ENCODE measurements at places on chromosomes 2 and 18. TPM values are rescaled to one million over a fixed set of nuclear protein-coding genes. Genes with fewer than 3 reads are reported as not detected.

- H3K36me3 ChIP-seq, result no peaks in the 10 kb centered on the region
- no peak overlapping the region for H3K4me3 ChIP-seq
- no peak overlapping the region for H3K27ac ChIP-seq
- no peaks in the 10 kb centered on the region for H3K4me1 ChIP-seq
Observed at GRCh38 chr2:205936446-205936845, 149.5 kb downstream of the INO80D start.

- H3K4me1 ChIP-seq, result no peaks in the 10 kb centered on the region
- no peak overlapping the region for H3K4me3 ChIP-seq
- H3K27me3 ChIP-seq, result no peaks in the 10 kb centered on the region
- H3K36me3 ChIP-seq, result no peaks in the 10 kb centered on the region
Observed at GRCh38 chr2:65716698-65717097, 284.3 kb upstream of the SPRED2 start.

DNA sequence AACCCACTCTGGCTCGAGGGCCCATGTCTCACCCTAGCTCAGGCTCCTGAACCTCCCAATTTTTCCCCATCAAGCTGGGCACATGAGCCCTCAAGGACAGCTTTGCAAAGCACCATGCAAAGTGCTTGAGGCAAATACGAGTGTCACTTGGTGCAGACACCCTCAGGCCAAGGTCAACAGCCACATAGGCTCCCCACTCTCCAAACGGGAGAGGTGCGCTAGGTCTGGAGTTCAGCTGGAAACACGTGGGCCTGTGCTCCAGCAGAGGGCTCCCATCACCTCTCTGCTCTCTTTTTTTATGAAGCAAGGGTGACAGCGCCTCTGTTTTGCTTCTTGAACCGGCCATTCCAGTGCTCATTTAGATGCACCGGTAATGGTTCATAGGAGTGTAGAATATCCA, 11.9 kb upstream of the ARHGAP25 start:
- no peaks in the 10 kb centered on the region for H3K4me1 ChIP-seq
- no peak overlapping the region for H3K4me3 ChIP-seq
- H3K36me3 ChIP-seq, result no peaks in the 10 kb centered on the region
- DNase-seq, result no peak
- H3K27me3 ChIP-seq, result no peaks in the 10 kb centered on the region
- H3K27ac ChIP-seq, result no peak overlapping the region

- no peaks in the 10 kb centered on the region for H3K27me3 ChIP-seq
- no peaks in the 10 kb centered on the region for H3K4me1 ChIP-seq
- H3K27ac ChIP-seq, result no peak overlapping the region
Observed at GRCh38 chr2:230318190-230319121, 8.5 kb upstream of the SP140L start.

DNA sequence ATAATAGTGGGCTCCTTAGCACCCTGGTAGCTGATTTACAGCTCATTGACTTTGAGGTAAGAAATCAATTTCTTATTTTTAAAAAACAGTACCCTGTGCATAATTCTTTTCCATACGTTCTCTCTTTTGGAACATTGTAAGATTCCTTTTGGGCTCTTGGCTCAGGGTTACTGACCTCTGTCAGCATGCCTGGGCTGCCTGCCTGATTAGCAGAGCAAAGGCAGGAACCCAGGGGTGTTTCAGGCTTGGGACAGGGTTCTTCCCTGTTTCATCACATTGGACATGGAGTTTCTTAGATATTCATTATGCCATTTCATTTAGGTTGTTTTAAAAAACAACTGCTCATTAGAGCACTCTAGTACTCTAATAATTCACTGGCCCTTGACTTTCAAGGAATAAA, 73.8 kb upstream of the ITM2C start:
- H3K4me3 ChIP-seq, result no peak overlapping the region
- no peak overlapping the region for H3K27ac ChIP-seq
- H3K36me3 ChIP-seq, result peaks cover 36% of the 10 kb centered on the region
- H3K4me1 ChIP-seq, result peaks cover 23% of the 10 kb centered on the region

DNA sequence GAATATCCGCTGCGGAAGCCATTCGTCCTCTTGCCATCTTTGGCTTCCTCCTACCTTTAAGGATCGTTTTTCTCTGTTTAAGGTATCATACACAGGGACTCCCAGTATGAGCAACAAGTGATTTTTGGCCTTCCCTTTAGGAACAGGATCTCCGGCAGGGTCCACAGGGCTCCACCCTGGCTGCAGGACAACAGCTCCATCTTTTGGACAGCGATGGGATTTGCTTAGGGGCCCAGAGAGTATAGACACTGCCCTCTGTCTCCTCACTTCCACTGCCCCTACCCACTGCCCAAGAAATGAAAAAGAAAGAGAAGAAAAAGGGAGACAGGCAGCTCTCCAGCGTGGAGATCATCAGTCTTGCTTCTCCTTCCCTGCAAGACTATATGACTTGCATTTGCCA, 224.5 kb downstream of the UXS1 start:
- H3K27me3 ChIP-seq, result no peaks in the 10 kb centered on the region
- H3K4me1 ChIP-seq, result no peaks in the 10 kb centered on the region
- no peak overlapping the region for H3K27ac ChIP-seq
- H3K36me3 ChIP-seq, result no peaks in the 10 kb centered on the region

DNA sequence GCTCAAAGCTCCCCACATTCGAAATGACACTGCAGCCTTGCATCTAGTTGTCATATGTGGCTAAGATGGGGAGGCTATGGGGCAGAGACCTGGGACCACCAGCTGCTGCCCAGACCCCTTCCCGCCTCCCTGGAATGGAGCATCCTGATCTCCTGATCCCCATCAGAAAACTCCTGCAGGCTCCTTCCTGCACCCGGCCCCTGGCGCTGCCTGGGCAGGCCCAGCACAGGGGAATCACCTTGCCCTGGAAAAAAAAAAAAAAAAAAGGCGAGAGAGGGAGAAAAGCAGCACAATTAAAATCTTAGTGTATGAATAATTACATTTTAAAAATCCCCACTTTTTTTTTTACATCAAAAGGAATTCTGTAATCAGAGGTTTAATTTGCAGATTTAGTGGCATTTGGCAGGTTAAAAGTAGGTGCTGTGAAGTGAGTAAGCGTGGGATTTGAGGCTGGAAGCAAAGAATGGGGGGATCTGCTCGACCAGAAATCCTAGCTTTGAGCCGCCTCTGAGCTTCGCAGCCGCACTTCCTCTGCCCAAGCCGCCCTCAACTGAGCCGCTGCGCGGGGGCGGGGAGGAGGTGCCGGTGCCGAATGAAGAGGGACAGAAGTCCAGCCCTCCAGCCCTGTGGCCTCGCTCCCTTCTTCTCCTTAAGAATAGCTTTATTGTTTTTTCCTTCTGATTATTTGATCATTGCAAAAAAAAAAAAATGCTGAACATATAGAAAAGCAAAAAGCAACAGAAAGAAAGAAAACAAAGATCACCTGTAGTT, 30.0 kb downstream of the THNSL2 start:
- peaks cover 44% of the 10 kb centered on the region for H3K27me3 ChIP-seq
- H3K27ac ChIP-seq, result no peak overlapping the region
- DNase-seq, result peak; percentile 43
- peaks cover 11% of the 10 kb centered on the region for H3K4me1 ChIP-seq
- peak overlapping the region; percentile 17 for H3K4me3 ChIP-seq

GRCh38 chr2:240742602-240743095, 51.0 kb downstream of the AQP12A start:
- no peaks in the 10 kb centered on the region for H3K4me1 ChIP-seq
- no peak overlapping the region for H3K27ac ChIP-seq
- DNase-seq, result no peak
- no peak overlapping the region for H3K4me3 ChIP-seq

DNA sequence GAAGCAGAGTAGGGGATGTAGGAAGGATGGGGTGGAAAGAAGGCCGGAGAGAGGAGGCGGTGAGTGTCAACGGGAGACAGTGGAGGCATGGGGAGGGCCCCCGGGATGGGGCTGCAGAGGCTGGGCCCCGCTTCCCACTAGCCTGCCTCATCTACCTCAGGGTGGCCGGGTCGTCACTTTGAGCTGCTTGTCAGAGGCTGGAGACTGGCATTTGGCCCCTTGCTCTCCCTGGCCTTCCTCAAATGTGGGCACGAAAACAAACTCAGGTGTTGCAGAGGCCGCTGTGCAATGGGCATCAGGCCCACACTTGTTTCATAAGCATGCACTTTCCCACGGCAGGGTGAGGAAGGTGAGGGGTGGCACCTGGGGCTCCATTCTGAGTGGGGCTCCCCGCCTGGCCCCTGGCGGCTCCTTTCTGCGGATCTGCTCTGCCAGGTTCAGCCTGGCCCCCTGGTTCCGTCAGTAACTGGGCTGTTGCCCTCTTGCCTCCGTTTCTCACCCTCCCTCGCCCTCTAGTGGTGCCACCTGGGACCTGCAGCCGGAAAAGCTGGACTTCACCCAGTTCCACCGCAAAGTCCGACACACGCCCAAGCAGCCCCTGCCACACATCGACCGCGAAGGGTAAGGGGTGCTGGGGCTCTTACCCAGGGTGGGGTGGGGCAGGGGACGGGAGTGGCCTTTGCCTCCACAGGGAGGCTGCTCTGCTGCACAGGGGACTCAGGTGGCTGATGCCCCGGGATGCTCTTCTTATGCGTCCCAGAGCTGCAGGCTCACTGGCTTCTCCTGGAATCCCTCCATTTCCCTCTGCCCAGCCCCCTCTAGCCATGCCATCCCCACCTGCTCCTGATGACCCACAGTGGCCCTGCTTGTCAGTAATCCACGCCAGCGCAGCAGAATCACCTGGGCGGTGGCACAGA, 125.4 kb downstream of the CTIF start:
- H3K27ac ChIP-seq, result no peak overlapping the region
- peaks cover 31% of the 10 kb centered on the region for H3K4me1 ChIP-seq
- H3K4me3 ChIP-seq, result no peak overlapping the region
- H3K36me3 ChIP-seq, result peaks cover 21% of the 10 kb centered on the region
- H3K27me3 ChIP-seq, result no peaks in the 10 kb centered on the region

GRCh38 chr18:50142441-50143120, 52.4 kb downstream of the MYO5B start:
- H3K27ac ChIP-seq, result no peak overlapping the region
- no peak for DNase-seq
- no peak overlapping the region for H3K4me3 ChIP-seq
- H3K4me1 ChIP-seq, result no peaks in the 10 kb centered on the region
- H3K36me3 ChIP-seq, result no peaks in the 10 kb centered on the region

GRCh38 chr18:51622702-51623101, 425.2 kb upstream of the MEX3C start:
- no peaks in the 10 kb centered on the region for H3K4me1 ChIP-seq
- no peak overlapping the region for H3K27ac ChIP-seq
- H3K27me3 ChIP-seq, result peaks cover 13% of the 10 kb centered on the region
- no peaks in the 10 kb centered on the region for H3K36me3 ChIP-seq
- DNase-seq, result no peak
- no peak overlapping the region for H3K4me3 ChIP-seq

- H3K27ac ChIP-seq, result no peak overlapping the region
- H3K36me3 ChIP-seq, result no peaks in the 10 kb centered on the region
- H3K4me1 ChIP-seq, result no peaks in the 10 kb centered on the region
- no peaks in the 10 kb centered on the region for H3K27me3 ChIP-seq
- H3K4me3 ChIP-seq, result no peak overlapping the region
Observed at GRCh38 chr2:215635071-215635787, 199.4 kb upstream of the FN1 start.

DNA sequence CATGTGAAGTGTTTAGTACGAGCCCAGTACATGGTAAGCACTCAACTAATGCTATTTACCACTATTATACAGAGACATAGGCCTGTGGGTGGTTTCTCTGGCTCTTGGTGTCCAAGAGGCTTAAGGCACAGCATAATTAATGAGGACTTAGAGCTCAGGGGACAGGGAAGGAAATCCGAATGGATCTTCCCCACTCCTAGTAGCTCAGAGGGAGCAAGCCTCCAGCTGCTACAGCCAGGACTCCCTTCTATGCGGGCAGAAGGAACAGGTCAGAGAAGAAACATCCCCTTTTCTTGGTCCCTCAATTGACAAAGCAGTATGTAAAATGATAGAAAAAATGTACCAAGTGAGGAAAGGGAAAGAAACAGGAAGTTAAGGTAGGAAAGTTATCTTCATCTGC, 261.3 kb upstream of the STON1 start:
- no peaks in the 10 kb centered on the region for H3K4me1 ChIP-seq
- H3K27me3 ChIP-seq, result no peaks in the 10 kb centered on the region
- H3K36me3 ChIP-seq, result no peaks in the 10 kb centered on the region
- no peak for DNase-seq

- H3K27me3 ChIP-seq, result no peaks in the 10 kb centered on the region
- no peak overlapping the region for H3K27ac ChIP-seq
- DNase-seq, result no peak
- H3K36me3 ChIP-seq, result no peaks in the 10 kb centered on the region
Observed at GRCh38 chr2:174473796-174474195, 13.0 kb downstream of the GPR155 start.

DNA sequence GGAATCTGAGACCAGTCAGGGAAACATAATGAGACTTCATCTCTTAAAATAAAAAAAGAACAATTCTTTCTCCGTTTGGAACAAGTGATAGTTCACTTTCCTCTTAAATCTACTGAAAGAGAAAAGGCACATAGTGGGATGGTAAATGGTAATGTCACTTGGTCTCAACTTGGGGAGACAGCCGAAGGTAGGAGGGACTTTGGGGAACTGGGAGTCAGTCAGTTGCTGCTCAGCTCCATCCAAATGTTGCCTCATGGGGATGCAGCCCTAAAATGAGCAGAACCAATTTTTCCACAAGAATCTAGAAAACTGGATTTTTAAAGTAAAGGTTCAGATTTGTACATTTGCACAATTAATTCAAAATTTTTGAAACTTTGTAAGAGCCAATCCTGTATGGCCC, 19.2 kb downstream of the RASGRP3 start:
- H3K27ac ChIP-seq, result no peak overlapping the region
- DNase-seq, result no peak
- no peaks in the 10 kb centered on the region for H3K36me3 ChIP-seq
- no peaks in the 10 kb centered on the region for H3K27me3 ChIP-seq
- H3K4me3 ChIP-seq, result no peak overlapping the region
- H3K4me1 ChIP-seq, result peaks cover 5% of the 10 kb centered on the region

GRCh38 chr18:76506395-76506794, 11.4 kb upstream of the ZNF516 start:
- no peaks in the 10 kb centered on the region for H3K4me1 ChIP-seq
- H3K27me3 ChIP-seq, result no peaks in the 10 kb centered on the region
- H3K4me3 ChIP-seq, result no peak overlapping the region
- no peak for DNase-seq
- H3K27ac ChIP-seq, result no peak overlapping the region

GRCh38 chr2:151576080-151576479, 158.2 kb downstream of the NEB start:
- DNase-seq, result no peak
- no peaks in the 10 kb centered on the region for H3K36me3 ChIP-seq
- H3K27me3 ChIP-seq, result no peaks in the 10 kb centered on the region
- no peak overlapping the region for H3K4me3 ChIP-seq
- no peaks in the 10 kb centered on the region for H3K4me1 ChIP-seq

- no peaks in the 10 kb centered on the region for H3K27me3 ChIP-seq
- H3K36me3 ChIP-seq, result no peaks in the 10 kb centered on the region
- no peak for DNase-seq
- H3K27ac ChIP-seq, result no peak overlapping the region
- no peak overlapping the region for H3K4me3 ChIP-seq
- no peaks in the 10 kb centered on the region for H3K4me1 ChIP-seq
Observed at GRCh38 chr2:177042311-177042710, 170.3 kb upstream of the HNRNPA3 start.

The G6PC2 gene
- total RNA-seq, result not detected

The TNFRSF11A gene
- 1.6 TPM for total RNA-seq

The HOXD4 gene
- 0.35 TPM for total RNA-seq

The TTC21B gene
- total RNA-seq, result 13.6 TPM

The IL18RAP gene
- total RNA-seq, result 0.22 TPM

The PIK3C3 gene
- total RNA-seq, result 44.2 TPM

The STK17B gene
- 3.3 TPM for total RNA-seq

The DUSP2 gene
- 2.6 TPM for total RNA-seq

The DHRS9 gene
- 5.0 TPM for total RNA-seq

The TP53I3 gene
- total RNA-seq, result 6.3 TPM

The IL36G gene
- total RNA-seq, result not detected

The CROCC2 gene
- not detected for total RNA-seq

The PRKAG3 gene
- not detected for total RNA-seq

Data from heart left ventricle (tissue), 16 donors.